Posterior vena cava (tissue), 2 donors: ENCODE measurements at places on chromosomes 2 and 18. TPM values are rescaled to one million over a fixed set of nuclear protein-coding genes. Genes with fewer than 3 reads are reported as not detected.

GRCh38 chr2:8235419-8235818, 446.4 kb upstream of the ID2 start:
- no peak for DNase-seq

The SIX3 gene
- total RNA-seq: not detected

GRCh38 chr2:214139630-214140284, 271.1 kb upstream of the VWC2L start:
- no peak for DNase-seq

The ABHD1 gene
- 0.37 TPM for total RNA-seq

DNA sequence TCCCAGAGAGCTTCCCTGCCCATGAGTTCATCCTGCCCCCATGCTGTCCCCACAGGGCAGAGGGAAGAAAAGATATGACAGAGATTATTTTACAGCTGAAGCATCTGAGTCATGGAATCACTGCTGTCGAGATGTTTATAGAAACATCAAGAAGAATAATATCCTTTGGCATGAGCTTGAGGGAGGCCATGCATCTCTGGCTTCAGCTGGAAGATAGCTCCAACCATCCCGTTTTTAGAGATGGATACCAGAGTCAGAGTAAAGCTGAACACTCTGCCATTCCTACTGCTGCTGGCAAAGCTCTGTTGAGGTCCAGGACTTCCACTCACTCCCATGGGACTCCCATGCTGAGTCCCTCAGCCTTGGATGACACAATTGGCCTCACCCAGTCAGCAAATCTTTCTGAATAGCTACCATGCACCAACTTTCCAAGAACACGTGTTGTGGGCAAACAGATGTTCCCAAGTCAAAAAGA, 167.8 kb downstream of the TTC32 start:
- DNase-seq: no peak

DNA sequence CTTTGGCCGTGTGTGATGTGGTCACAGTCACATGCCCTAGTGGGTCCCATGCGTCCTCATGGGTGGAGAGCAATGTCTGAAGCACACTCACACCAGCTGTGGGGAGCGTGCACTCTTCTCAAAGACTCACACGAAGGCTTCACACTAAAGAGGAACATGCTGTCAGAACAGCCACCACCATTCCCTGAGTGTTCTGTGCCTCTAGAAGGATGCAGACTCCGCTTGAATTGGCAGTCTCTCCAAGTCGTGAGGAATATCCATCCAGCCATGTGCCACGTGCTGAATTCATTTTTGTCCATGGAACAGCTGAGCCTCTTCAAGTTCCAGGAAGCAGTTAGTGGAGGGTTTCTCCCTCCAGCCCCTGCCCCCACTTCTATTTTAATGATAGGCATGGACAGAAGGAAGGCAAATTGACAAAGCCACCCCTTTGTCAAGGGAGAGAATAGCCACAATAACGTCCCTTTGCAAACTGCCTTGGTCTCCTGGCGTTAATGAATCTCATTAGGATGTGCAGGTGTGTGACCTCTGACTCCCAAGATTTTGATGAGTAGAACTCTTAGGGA, 464.3 kb upstream of the ID2 start:
- DNase-seq: no peak

The SP5 gene
- total RNA-seq: not detected

The TMEM169 gene
- 0.38 TPM for total RNA-seq

The PPP4R1 gene
- total RNA-seq: 108 TPM

The SNORC gene
- 1.00 TPM for total RNA-seq

The SERPINB12 gene
- not detected for total RNA-seq

DNA sequence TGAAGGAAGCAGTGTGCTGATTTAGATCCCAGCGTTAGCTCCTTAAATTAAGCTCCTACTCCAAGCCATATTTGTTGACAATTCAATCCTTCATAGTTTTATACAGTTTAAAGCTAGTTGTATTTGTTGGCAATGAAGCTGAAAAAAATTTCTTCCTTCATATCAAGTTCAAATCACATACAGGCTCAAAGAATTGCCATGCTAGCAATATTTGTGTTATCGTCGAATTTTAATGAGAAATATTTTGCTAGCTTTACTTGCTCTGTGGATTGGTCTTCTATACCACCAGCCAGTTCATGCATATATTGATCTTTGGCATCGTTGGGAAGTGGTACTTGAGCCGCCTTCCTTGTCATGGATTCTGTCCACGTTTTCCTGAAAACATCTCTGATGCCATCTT, 204.6 kb upstream of the HDAC4 start:
- no peak for DNase-seq

The NR4A2 gene
- 7.8 TPM for total RNA-seq

The DTYMK gene
- total RNA-seq: 12.8 TPM

DNA sequence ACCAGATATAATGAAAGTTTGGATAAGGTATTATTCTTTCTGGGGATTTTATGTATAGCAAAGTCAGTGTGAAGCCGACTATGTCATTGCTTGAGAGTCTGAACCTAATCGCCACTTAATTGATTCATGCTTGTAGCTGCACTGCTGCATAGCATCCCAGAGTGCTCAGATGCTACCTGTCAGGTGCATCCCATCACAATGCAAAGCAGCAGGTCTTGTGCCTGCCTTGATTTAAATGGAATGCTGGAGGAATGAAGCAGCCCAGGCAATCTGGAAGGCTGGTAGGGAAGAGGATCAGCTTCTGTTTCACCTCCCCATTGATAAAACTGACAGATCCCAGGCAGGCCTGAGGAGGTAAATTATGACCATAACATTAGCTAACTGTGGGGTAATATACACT, 40.4 kb upstream of the ATIC start:
- no peak for DNase-seq

DNA sequence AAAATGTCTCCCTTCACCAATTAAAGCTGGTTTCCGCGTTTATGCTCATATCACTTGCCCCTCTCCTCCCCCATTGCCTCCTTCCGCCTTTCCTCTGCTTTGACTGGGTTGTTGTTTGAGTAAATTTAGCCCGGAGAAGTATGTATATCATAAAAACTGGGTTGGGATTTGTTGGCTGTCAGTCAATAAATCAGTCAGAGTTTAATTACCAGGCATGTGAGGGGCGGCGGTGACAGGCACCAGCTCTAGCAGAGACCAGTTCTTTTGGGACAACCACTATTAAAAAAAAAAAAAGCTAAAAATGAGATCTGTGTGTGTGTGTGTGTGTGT, 382.4 kb upstream of the SMIM21 start:
- DNase-seq: no peak

- DNase-seq: no peak
These were observed 2.9 kb downstream of the AGPS start for GRCh38 chr2:177395351-177396065.

DNA sequence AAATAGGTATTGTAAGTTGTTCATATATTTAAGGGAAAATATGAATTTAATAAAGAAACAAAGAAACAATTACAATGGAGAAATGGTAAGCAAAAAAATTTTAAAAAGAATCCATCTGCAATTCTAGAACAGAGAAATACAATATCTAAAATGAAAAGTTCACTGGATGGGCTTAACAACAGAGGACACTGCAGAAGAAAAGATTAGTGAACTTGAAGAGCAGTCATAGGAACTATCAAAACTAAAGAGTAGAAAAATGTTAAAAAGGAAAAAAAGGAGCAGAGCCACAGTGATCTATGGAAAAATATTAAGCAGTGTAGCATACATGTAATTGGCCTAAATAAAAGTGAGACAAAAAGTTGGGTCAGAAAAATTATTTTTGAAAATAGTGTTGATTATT, 83.5 kb downstream of the ALK start:
- DNase-seq: no peak

The ESPNL gene
- 3.0 TPM for total RNA-seq

- DNase-seq: no peak
These were observed 396.2 kb upstream of the HS6ST1 start for GRCh38 chr2:128714851-128715312.

The GPAT2 gene
- total RNA-seq: 10.0 TPM

GRCh38 chr18:668260-668659, 10.8 kb downstream of the TYMS start:
- DNase-seq: no peak

DNA sequence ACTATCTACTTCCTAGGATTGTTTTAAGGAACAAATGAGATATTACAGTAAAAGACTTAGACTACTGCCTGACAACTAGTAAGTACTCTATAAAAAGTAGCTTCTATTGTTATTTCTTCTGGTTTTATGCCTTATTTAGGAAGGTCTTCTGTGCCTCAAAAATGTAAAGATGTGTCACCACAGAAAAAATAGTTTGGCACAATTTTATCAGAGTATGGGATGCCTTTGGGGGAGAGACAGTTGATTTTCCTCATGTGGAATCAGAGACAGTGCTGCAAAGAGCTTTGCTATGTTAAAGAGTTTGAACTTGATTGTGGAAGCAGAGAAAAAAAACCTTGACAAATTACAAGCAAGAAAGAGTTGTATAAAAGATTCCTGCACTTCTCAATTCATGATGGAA, 98.4 kb downstream of the EHBP1 start:
- no peak for DNase-seq

GRCh38 chr2:86160156-86160952, 34.9 kb downstream of the IMMT start:
- no peak for DNase-seq

DNA sequence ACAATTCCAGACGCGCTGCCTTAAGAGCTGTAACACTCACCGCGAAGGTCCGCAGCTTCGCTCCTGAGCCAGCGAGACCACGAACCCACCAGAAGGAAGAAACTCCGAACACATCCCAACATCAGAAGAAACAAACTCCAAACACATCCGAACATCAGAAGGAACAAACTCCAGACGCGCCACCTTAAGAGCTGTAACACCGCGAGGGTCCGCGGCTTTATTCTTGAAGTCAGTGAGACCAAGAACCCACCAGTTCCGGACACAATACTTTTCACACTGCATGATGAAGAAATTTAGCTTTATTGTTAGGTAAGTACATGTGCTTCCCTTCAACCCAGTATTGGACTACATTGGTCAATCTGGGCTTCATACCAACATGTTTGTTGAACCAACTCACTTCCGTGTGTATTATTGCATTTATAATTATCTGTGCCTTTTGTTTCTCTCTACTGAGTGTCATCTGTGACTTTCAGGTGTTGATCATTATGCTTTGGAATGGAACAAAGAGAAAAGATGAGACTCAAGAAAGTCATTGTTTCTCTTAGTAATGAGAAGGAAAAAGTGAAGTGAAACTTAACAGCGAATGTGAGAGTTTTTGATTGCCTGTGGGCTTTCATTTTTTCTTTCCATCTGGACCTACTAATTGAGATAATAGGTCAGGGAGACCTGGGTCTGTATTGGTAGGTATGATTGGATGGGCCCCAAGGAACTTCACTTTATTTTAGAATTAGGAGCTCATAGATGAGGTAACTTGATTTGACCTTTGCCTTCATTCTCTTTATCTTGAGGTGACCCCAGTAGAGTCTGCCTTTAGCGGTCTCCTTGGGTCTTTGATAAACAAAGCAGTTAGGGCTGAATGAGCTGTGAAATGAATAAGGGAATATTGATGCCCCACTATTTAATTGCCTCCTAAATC, 76.1 kb upstream of the CAVIN2 start:
- DNase-seq: no peak

GRCh38 chr18:44153981-44154380, 526.7 kb upstream of the SETBP1 start:
- no peak for DNase-seq

DNA sequence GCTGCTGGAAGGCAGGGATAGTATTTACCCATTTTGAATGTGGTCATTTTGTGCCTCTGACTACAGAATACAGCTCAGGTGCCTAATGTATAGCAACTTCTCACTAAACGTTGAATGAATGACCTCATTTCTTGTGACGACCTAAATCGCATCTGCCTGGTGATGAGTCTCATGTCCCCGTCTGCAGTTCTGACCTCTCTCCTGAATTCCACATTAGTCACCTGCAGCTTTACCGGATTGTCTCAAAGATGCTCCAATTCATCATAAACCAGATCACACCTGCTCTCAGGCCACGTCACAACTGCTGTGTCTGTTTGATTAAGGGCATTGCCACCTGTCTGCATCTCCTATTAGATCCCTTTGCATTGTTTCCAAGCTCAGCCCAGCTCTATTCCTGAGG, 133.6 kb upstream of the MYT1L start:
- DNase-seq: no peak

DNA sequence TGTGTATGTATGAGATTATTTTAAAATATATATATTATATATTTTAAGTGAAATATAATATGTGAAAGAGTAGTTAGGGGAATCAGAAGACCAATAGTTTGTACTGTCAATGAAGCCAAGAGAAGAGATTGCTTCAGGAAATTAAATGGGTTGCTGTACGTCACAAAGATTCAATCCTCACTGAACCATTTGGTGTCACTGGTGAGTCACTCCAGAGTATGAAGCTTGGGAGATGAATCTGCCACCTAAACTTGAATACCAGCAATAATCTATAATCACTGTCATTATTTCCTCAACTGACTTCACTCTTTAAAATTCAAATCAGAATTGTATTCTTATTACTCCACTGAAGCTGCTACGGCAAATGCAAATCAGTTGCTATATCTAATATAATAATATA, 41.9 kb upstream of the SCN9A start:
- DNase-seq: no peak

GRCh38 chr2:239265681-239266433, 135.0 kb downstream of the HDAC4 start:
- DNase-seq: peak; percentile 76

GRCh38 chr2:241064008-241064801, 37.9 kb downstream of the MTERF4 start:
- peak; percentile 78 for DNase-seq

DNA sequence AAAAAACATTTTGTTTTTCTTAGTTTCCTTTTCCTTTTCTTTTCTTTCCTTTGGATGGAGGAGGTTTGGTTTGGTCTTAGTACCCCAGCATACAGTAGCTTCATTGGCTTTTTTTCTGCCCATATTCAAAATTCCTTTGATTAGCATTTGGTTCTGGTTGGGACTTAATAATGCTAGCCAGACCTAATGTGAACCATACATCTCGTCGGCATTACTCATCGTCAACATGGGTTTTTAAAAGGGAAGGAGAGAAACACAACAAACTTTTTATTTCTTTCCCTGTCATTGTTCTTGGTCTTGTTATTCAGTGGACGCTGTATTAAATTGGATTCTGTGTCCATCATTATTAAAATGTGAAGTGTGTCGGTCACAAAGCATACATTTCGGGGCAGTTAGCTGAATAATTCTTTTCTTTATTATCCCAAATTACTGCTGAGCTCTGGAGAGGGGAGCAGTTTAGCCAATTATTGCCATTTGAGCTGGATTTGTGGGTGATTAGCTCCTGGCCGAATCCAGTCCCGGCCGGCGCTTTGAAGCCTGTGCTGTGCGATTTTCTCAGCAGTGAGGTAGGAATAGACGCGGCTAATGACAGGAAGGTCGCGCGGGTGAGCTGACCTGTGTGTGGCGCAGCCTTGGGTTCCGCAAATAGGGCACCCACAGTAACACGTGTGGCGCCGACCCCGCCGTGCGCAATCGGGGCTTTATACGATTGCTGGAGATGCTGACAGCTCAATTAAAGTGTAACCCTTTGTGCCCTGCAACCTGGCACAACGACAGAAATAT, 303.3 kb downstream of the GBX2 start:
- DNase-seq: no peak

GRCh38 chr18:41618147-41618546, 336.9 kb upstream of the PIK3C3 start:
- no peak for DNase-seq

GRCh38 chr2:217996361-217996760, 6.4 kb downstream of the TNS1 start:
- no peak for DNase-seq

GRCh38 chr2:85792783-85793441, 39.1 kb downstream of the ATOH8 start:
- no peak for DNase-seq
